Upper lobe of right lung (tissue), 1 donor: ENCODE measurements at places on chromosomes 7 and 10. TPM values are rescaled to one million over a fixed set of nuclear protein-coding genes. Genes with fewer than 3 reads are reported as not detected.
A peak's percentile ranks its signal among the peaks of the same experiment; 100 is the strongest.

DNA sequence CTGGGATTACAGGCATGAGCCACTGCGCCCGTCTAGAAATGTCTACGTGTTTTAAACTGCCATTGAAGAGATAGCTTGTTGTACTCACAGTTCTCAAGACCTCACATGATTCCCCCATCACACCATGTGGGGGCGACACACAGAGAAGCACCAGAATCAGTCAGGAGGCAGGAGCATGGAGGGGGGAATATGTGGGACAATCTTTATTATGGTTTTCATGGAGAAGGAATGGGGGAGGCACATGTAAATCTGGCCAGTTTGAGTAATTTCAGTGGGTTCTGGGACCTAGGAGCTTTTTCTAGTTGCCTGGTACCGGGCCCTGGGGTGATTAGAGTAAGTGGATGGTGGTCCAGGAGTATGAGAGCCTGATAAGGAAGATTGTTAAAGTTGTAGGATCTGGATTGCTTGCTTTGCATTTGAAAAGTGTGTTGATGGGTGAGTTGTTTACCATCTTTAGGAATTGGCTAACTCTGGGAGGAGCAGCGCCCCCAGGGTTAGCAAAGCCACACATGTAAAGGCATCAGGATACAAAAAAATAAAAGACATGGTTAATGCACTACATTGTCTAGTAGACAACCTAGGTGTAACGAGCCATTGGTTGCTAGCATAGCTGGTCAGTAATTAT lies 85.4 kb upstream of the SLC13A1 start:
- no peaks in the 10 kb centered on the region for H3K36me3 ChIP-seq
- H3K4me3 ChIP-seq: no peak overlapping the region

APBB1IP gene
- 19.2 TPM for total RNA-seq

DNA sequence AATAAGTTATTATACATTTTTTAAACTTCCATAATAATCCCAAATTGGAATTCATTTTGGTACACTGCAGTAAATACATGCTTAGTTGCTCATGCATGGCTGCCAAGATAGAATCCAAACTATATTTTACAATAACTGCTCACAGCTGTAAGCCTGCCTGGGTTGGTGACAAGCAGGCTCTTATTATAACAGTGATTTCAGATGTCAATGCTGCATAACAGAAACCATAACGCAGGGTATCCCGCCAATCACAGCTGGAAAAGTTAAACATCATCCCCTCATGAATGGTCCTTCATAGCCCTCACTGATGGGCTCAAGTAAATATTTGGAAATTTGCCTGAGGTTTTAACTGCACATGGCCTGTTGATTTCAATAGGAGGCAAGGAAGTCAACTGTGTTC lies 149.8 kb downstream of the AMPH start:
- no peak overlapping the region for H3K27ac ChIP-seq
- no peaks in the 10 kb centered on the region for H3K27me3 ChIP-seq
- H3K4me3 ChIP-seq: no peak overlapping the region
- DNase-seq: no peak
- no peaks in the 10 kb centered on the region for H3K4me1 ChIP-seq

- H3K27ac ChIP-seq: no peak overlapping the region
- peaks cover 20% of the 10 kb centered on the region for H3K4me1 ChIP-seq
- H3K4me3 ChIP-seq: no peak overlapping the region
These were observed 4.3 kb downstream of the KIAA1217 start for GRCh38 chr10:24213266-24213665.

DNA sequence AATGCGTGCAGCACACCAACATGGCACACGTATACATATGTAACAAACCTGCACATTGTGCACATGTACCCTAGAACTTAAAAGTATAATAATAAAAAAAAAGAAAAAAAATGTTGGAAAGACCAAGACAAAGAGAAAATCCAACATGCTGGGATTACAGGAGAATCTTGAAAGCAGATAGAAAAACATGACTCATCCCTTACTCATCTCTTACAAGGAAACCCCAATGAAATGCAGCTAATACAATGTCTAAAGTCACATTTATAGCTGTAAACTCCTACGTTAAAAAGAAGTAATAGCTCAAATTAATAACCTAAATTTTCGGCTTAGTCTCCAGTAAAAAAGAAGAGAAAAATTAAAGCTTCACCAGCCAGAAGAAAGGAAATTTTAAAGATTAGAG lies 47.5 kb upstream of the DGKB start:
- no peak for DNase-seq
- no peaks in the 10 kb centered on the region for H3K4me1 ChIP-seq
- H3K4me3 ChIP-seq: no peak overlapping the region
- no peaks in the 10 kb centered on the region for H3K36me3 ChIP-seq
- no peaks in the 10 kb centered on the region for H3K27me3 ChIP-seq
- no peak overlapping the region for H3K27ac ChIP-seq

DNA sequence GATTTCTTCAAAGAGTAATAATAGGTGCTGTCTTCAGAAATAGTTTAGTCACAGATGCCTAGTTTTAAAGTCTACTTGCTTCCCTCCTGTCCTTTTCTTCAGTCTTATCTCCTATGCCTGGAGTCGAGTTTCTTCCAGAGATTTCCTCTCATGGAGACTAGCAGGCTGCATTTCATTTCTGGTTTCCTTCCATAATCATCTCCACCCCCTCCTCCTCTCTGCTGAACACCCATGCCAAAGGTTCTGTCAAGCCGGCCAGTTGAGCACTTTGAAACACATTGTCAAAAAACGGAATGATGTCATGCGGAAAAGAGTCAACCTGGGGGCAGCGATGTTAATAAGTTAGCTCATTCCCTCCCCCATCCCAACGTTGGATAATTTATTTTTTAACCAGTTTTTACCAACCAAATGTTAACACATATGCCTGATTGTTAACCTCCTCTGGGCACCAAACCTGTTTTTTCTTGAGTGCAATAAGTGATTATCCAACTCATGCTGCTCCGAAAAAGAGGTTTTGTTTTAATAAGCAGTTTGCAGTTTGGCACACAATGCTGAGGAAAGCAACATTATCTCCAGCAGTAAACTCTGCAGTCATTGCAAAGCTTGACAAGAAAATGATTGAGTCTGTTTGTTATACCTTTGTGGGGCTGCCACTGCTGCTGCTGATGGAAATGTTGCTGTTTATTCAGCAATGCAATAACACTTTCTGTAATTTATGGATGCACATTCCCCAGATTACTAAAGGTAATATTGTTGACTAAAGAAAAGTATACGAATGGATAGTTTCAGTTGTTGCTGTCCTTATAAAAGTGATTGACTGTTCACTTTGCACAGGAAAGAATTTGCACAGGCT lies 161.6 kb downstream of the LRMDA start:
- H3K27ac ChIP-seq: no peak overlapping the region
- no peaks in the 10 kb centered on the region for H3K4me1 ChIP-seq
- H3K36me3 ChIP-seq: no peaks in the 10 kb centered on the region
- DNase-seq: no peak
- H3K27me3 ChIP-seq: no peaks in the 10 kb centered on the region

DNA sequence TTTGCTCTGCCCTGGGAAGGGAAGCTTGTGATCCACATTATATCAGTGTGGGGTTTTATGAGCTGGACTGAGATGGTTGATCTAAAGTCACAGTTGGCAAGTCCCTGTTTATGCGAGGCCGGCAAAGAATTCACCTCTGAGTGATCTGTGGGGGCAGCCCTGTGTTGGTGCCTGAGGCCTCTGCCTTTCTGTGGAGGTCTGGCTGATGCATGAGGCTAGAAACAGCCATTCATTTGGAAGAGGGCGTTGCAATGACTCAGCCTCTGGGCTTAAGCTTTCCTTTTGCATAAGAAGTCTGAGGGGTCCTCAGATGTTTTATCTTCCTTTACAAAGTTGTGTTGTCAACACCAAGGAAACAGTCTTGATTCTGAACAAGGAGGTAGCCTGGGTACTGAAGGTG lies 126.9 kb downstream of the MGMT start:
- no peak overlapping the region for H3K4me3 ChIP-seq
- H3K4me1 ChIP-seq: no peaks in the 10 kb centered on the region
- H3K27me3 ChIP-seq: no peaks in the 10 kb centered on the region

GRCh38 chr10:62159351-62159750 lies 109.3 kb downstream of the RTKN2 start:
- H3K4me1 ChIP-seq: no peaks in the 10 kb centered on the region
- DNase-seq: no peak
- no peaks in the 10 kb centered on the region for H3K36me3 ChIP-seq
- no peaks in the 10 kb centered on the region for H3K27me3 ChIP-seq
- no peak overlapping the region for H3K4me3 ChIP-seq

AP5Z1 gene
- total RNA-seq: 48.9 TPM

DNA sequence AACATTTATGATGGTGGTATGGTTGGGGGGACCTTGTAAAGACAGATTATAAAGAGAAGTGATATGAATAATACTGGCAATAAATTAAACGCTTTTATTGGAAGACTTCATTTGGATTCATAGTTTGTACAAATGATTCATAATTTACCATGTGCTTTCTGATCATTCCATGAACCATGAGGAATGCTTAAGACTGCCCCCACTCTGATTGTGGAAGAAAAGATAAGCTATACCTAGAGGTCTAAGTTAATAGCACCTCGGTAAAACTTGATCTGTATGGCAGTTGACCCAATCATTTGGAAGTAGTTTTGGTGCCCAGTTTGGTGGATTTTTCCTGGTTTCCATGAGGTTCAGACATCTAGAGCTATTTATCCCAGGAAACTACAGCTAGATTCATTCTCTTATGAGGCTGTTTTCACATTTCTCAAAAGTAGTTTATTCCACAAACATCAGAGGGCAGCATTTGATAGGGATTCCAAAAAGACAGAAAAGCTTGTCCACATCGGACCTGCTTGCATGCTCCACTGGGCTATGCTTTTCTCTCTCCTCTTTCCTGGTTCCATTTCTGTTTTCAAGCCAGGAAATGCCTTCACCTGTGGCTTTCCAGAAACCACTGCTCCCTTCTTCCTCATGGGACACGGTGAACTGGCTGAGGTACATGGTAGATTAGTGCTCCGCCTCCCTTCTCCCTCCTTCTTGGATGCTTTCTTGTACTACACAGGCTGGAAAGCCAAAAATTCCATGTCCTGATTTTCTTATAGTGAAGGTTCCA lies 29.2 kb downstream of the TFAM start:
- no peaks in the 10 kb centered on the region for H3K36me3 ChIP-seq
- no peak overlapping the region for H3K4me3 ChIP-seq
- H3K27me3 ChIP-seq: no peaks in the 10 kb centered on the region
- no peak for DNase-seq
- no peaks in the 10 kb centered on the region for H3K4me1 ChIP-seq

- H3K4me3 ChIP-seq: no peak overlapping the region
- DNase-seq: no peak
- H3K27me3 ChIP-seq: no peaks in the 10 kb centered on the region
These were observed 124.0 kb downstream of the HERPUD2 start for GRCh38 chr7:35570937-35571336.

NPTX2 gene
- total RNA-seq: 2.1 TPM

CXCL12 gene
- 40.8 TPM for total RNA-seq

GRCh38 chr7:121428855-121429489 lies 32.9 kb upstream of the FAM3C start:
- no peak overlapping the region for H3K4me3 ChIP-seq
- H3K27ac ChIP-seq: no peak overlapping the region
- H3K4me1 ChIP-seq: no peaks in the 10 kb centered on the region
- no peaks in the 10 kb centered on the region for H3K27me3 ChIP-seq

ELFN1 gene
- 4.3 TPM for total RNA-seq

POP7 gene
- 20.2 TPM for total RNA-seq

GPRIN2 gene
- total RNA-seq: 56.2 TPM

DNA sequence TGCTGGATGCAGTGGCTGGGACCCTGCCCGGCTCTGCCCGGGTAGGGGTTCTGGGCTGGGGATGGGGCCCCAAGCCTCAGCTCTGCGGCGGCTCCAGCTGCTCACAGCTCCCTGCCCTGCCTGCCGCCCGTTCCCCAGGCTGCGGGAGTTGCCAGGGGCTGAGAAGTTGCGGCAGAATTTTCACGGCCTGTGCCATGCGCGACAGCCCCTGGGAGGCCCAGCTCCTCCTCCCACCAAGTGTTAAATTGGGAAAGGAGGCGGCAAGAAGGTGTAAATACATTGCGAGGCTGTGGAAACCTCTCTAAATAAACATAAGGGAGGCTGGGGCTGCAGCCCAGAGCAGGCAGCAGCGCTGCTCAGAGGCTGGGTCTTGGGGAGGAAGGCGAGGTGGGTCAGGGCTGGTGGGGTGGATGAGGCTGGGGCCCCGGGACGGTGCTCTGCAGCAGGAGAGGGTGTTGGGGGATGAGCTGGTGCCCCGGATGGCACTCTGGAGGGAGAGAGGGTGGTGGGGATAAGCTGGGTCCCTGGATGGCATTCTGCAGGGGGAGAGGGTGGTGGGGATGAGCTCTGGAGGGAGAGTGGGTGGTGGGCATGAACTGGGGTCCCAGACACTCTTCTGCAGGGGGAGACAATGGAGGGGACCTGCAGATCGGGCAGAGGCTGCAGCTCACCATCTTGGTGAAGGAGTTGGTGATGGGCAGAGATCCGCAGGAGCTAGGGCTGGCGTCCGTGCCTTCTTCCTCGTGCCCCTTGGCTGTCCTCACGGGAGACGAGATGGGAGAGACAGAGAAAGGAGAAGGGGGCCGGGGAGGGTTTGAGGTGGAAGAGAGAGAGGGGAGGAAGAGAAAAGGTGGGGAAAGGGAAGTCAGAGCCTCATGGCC lies 85.5 kb upstream of the GNA12 start:
- H3K4me3 ChIP-seq: no peak overlapping the region
- peak; percentile 55 for DNase-seq
- H3K36me3 ChIP-seq: no peaks in the 10 kb centered on the region
- no peak overlapping the region for H3K27ac ChIP-seq
- H3K27me3 ChIP-seq: no peaks in the 10 kb centered on the region

PPP1R17 gene
- not detected for total RNA-seq

SPOCK2 gene
- total RNA-seq: 187 TPM

RPS24 gene
- total RNA-seq: 1,039 TPM

DNA sequence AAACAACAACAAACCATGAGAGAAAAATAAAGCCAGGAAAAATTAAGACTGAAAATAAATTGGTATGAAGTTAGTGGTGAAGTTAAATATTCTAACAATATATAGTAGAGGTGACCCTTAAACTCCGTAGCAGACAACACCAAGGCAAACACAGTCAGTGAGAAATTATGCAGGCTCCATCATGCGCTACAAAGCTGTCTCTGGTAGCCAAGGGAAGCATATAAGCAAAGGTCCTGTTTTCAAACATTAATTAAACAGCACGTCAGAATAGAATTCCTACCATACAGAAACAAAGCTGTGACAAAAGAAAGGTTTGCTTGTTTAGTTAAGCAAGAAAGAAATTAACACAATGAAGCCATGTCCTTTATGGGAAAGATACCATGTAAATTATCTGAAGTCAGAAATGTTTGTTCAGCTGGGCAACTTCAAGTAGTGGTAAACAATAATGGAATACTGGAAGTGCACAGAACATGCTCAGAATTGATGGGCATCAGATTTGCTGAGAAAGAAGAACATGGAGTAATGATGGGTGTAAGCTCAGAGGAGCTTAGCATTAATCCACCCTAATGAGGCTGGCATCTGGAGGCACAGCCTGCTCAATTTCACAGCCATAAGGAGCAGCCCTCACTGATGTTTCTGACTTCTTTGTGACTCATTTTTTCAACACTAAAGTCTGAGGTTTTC lies 75.7 kb downstream of the IGF2BP3 start:
- H3K4me3 ChIP-seq: no peak overlapping the region
- H3K4me1 ChIP-seq: no peaks in the 10 kb centered on the region
- H3K36me3 ChIP-seq: no peaks in the 10 kb centered on the region
- H3K27me3 ChIP-seq: no peaks in the 10 kb centered on the region
- no peak for DNase-seq
- H3K27ac ChIP-seq: no peak overlapping the region

GRCh38 chr10:119496273-119496672 lies 46.2 kb downstream of the RGS10 start:
- no peak overlapping the region for H3K27ac ChIP-seq
- H3K4me3 ChIP-seq: no peak overlapping the region
- H3K27me3 ChIP-seq: no peaks in the 10 kb centered on the region
- H3K36me3 ChIP-seq: no peaks in the 10 kb centered on the region
- H3K4me1 ChIP-seq: peaks cover 7% of the 10 kb centered on the region
- no peak for DNase-seq
